Muscle of leg (tissue), 16 donors: ENCODE measurements at places on chromosomes 12 and 14. TPM values are rescaled to one million over a fixed set of nuclear protein-coding genes. Genes with fewer than 3 reads are reported as not detected.

DNA sequence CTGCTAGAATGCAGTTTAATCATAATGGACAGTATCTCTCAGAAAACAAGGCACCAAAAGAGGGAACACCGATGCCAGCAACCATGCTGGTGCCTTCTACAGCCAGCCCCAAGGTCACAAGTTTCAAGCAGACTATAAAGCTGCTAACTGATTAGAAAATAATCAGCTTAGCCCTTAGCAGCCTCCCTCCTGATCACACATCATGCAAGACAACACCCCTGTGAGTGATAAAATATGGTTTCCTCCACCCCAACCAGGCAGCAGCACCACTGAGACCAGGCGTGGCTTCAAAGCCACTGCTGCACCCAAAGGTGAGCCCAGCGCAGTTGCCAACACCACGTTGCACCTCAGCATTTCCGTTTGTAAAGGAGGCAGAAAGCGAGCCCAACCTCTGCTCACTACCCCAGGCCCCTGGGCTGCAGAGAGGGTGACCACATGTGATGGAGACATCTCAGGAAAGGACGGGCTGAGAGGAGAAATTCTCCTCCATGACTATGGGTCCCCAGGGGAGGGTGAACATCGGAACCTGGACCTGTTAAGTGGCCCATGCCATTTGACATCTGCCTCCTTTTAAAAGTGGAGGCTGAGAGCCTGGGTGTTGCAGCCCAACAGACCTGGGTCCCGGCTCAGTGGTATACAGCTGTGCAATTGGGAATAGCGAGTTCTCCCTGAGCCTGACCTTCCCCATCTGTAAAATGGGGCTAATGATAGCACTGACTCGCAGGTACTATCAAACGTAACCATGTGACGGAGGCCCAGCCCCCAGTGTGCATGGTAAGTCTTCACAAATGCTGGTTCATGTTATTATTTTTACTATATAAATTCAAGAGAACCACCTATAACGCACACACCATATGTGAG, 11.5 kb downstream of the ZFP36L1 start:
- peaks cover 7% of the 10 kb centered on the region for H3K36me3 ChIP-seq
- H3K27me3 ChIP-seq: no peaks in the 10 kb centered on the region
- peaks cover 33% of the 10 kb centered on the region for H3K4me1 ChIP-seq
- peak; percentile 39 for DNase-seq
- no peak overlapping the region for H3K4me3 ChIP-seq
- peak overlapping the region; percentile 63 for H3K27ac ChIP-seq

DNA sequence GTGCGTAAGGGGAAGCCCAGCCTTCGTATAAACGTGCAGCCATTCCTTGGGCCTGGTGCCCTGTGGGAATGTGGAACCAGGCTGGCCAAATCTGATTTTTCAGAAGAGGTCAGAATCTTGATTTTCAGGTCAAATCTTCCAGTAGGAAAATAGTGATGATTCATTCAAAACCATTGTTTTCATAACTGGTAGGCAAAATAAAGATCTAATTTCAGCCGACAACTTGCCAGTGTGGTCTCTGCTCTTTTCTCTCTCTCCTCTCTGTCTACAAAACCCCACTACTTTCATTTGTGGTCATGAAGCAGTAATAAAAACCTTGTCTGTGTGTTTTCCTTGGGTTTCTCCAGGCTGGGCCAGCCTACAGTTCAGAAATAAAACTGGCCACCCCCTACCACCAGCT, 135.1 kb downstream of the RBM19 start:
- no peak overlapping the region for H3K27ac ChIP-seq
- no peak for DNase-seq
- H3K36me3 ChIP-seq: no peaks in the 10 kb centered on the region

DNA sequence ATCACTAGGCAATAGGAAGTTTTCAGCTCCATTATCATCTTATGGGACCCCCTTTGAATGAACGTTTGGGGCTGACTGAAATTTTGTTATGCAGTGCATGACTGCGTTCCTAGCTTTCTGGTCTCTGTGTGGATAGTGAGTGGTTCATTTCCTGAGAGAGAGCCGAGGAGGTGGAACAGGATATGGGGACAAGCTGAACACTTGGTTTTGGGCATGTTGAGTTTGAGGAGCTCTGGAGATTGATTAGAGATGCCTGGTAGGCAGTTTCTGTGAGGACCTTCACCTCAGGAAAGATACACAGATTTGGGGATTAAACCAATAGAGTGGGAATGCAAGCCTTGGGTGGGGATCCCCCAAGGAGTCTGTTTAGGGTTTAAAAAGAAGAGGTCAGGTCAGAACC, 27.7 kb downstream of the TEAD4 start:
- no peak overlapping the region for H3K27ac ChIP-seq
- peaks cover 9% of the 10 kb centered on the region for H3K36me3 ChIP-seq
- peaks cover 15% of the 10 kb centered on the region for H3K4me1 ChIP-seq
- no peaks in the 10 kb centered on the region for H3K27me3 ChIP-seq

DNA sequence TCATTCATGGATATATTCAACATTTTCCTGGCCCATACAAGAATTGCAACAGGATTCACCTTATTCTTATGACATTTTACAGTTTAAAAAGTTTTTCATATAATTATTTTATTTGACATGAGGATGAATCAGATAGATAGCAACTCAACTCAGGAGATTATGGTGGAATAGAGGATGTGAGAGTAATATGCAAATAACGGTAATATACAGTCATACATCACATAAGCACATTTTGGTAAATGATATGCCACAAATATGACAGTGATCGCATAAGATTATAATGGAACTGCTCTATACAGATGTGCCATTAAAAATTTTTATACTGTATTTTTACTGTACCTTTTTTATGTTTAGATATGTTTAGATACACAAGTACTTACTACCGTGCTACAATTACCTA, 24.1 kb upstream of the CRADD start:
- no peak for DNase-seq
- H3K36me3 ChIP-seq: no peaks in the 10 kb centered on the region
- H3K27ac ChIP-seq: no peak overlapping the region
- H3K27me3 ChIP-seq: no peaks in the 10 kb centered on the region
- H3K4me1 ChIP-seq: no peaks in the 10 kb centered on the region

- H3K36me3 ChIP-seq: no peaks in the 10 kb centered on the region
- H3K27ac ChIP-seq: no peak overlapping the region
- H3K4me3 ChIP-seq: no peak overlapping the region
- H3K27me3 ChIP-seq: no peaks in the 10 kb centered on the region
These were observed 17.3 kb downstream of the EPYC start for GRCh38 chr12:90987520-90987919.

DNA sequence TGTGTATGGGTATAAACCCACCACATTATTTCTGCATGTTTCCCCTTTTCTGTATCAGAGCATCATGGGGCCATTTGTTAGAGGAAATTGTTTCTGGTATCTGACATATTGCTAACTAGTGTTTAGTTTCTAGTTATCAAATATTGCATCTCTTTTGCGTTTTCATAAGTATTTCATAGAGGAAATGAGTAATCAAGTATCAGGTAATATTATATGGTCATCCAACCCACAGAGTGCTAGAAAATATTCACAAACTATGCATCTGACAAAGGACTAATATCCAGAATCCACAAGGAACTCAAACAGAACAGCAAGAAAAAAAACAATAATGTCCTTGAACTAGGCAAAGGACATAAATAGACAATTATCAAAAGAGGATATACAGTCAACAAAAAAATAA, 258.9 kb upstream of the LRIG3 start:
- no peak overlapping the region for H3K27ac ChIP-seq
- H3K4me3 ChIP-seq: no peak overlapping the region

The KRT72 gene
- total RNA-seq: not detected

GRCh38 chr12:1794440-1795090, 25.8 kb upstream of the LRTM2 start:
- no peak overlapping the region for H3K4me3 ChIP-seq
- peaks cover 45% of the 10 kb centered on the region for H3K4me1 ChIP-seq
- peak overlapping the region; percentile 74 for H3K27ac ChIP-seq

The LAG3 gene
- total RNA-seq: 0.18 TPM

GRCh38 chr12:131096681-131097181, 143.0 kb downstream of the ADGRD1 start:
- no peak overlapping the region for H3K4me3 ChIP-seq
- H3K4me1 ChIP-seq: peaks cover 10% of the 10 kb centered on the region
- no peak overlapping the region for H3K27ac ChIP-seq
- no peak for DNase-seq

DNA sequence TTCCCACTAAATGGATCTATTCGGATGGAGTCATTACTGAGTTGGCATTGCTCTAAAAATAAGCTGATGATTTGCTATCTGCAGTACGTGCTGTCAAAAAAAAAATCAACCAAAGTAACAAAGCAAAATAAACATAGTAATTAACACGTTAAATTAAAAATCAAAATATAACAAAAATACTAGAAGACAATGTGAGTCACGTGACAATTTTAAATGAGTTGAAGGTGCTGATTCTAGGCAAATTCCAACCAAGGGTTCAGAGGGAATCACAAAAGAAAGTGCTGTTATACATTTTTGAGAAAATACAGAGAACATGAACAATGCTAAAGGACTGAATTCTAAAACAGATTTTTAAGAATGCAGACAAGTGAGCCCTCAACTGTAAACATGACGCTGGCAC, 45.2 kb upstream of the IFNG-AS1 start:
- no peak for DNase-seq
- peaks cover 12% of the 10 kb centered on the region for H3K4me1 ChIP-seq
- no peaks in the 10 kb centered on the region for H3K27me3 ChIP-seq
- no peaks in the 10 kb centered on the region for H3K36me3 ChIP-seq
- no peak overlapping the region for H3K4me3 ChIP-seq

The LRRC10 gene
- not detected for total RNA-seq

DNA sequence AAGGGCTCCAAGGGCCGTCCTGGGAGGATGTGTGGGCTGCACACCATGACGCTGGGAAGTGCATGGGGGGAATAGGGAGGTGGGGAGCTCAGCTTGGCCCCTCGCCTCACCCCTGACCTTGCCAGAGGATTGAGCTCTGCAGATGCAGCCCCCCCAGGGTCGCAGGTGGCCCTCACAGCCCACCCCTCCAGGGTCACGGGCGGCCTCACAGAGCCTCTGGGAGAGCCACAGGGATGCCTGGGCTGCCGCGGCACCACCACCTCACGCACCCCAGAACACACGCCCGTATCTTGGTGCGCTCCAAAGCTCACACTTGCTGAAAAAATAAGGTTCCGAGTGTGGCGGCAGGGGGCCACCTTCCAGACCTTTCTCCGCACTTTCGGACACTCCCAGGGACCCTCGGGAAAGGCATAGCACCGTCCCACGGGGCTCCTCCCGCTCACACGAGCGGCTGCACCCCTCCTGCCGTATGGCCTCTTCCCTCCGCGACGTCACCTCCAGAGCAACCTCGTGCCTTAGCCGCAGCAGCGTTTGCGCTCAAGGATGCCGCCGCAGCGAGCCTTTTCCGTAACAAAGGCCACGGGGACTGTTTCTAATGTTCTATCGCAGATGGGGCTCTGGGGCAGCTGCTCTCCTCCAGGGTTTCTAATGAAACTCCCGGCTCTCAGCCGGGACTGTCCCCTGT, 9.9 kb upstream of the FBRSL1 start:
- no peak for DNase-seq
- peaks cover 14% of the 10 kb centered on the region for H3K27me3 ChIP-seq
- no peak overlapping the region for H3K4me3 ChIP-seq

GRCh38 chr14:67461341-67461985, 27.1 kb downstream of the TMEM229B start:
- H3K36me3 ChIP-seq: no peaks in the 10 kb centered on the region
- peaks cover 2% of the 10 kb centered on the region for H3K27me3 ChIP-seq
- peaks cover 4% of the 10 kb centered on the region for H3K4me1 ChIP-seq

The TAS2R30 gene
- 4.3 TPM for total RNA-seq

The CEBPE gene
- 0.13 TPM for total RNA-seq

GRCh38 chr12:31233061-31233730, 92.8 kb downstream of the SINHCAF start:
- H3K27ac ChIP-seq: no peak overlapping the region
- H3K36me3 ChIP-seq: no peaks in the 10 kb centered on the region
- DNase-seq: no peak
- no peak overlapping the region for H3K4me3 ChIP-seq
- peaks cover 62% of the 10 kb centered on the region for H3K4me1 ChIP-seq

The STRAP gene
- total RNA-seq: 49.3 TPM

The KRT2 gene
- not detected for total RNA-seq
